Heart left ventricle (tissue), 16 donors: ENCODE measurements at places on chromosomes 6 and 20. TPM values are rescaled to one million over a fixed set of nuclear protein-coding genes. Genes with fewer than 3 reads are reported as not detected.

SLC22A2 gene
- total RNA-seq: not detected

CST1 gene
- not detected for total RNA-seq

DNA sequence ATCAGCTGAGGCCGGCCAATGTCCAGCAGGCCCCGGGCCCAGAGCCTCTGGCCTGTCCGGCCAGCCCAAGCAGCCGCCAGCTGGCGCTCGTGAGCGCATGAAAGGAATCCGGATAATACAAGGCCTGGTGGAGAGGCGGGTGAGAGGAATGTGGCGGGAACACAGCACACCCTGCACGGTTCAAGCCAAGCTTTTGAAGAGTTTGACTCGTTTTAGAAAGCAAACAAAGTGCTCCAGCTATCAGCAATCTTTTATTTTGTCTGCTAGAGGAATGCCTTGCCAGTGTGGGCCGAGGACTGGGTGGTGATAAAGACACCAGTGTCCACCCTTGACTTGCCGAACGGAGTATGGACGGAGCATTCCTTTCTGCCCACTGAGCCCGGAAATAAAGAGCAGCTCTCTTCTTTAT is 9.3 kb upstream of the NEDD9 start:
- H3K27me3 ChIP-seq: no peaks in the 10 kb centered on the region
- DNase-seq: peak; percentile 63
- H3K4me3 ChIP-seq: no peak overlapping the region
- H3K36me3 ChIP-seq: no peaks in the 10 kb centered on the region
- no peaks in the 10 kb centered on the region for H3K4me1 ChIP-seq

- H3K36me3 ChIP-seq: peaks cover 73% of the 10 kb centered on the region
- no peaks in the 10 kb centered on the region for H3K27me3 ChIP-seq
- no peak overlapping the region for H3K4me3 ChIP-seq
- H3K27ac ChIP-seq: no peak overlapping the region
- no peaks in the 10 kb centered on the region for H3K4me1 ChIP-seq
Measured at GRCh38 chr6:34867484-34867883, 20.4 kb downstream of the TAF11 start.

DNA sequence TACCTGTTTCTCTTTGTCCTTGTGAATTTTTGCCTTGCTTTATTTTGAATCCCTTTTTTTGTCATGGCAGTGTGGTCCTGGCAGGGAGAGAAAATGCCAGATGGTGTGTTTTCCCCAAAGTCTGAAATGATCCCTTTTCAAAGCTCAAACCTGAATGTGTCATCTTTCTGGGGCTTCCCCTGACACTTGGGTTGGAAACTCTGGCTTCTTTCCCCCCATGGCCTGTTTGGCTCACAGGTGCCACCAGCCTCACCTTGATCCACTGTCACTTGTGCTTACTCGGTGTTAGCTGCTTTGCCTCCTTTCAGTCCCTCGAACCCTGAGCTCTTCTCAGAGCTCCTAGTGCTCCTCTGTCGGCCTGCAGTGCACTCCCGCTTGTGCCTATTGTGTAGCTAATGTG is 22.3 kb downstream of the MYBL2 start:
- no peak for DNase-seq
- H3K27me3 ChIP-seq: no peaks in the 10 kb centered on the region

DNA sequence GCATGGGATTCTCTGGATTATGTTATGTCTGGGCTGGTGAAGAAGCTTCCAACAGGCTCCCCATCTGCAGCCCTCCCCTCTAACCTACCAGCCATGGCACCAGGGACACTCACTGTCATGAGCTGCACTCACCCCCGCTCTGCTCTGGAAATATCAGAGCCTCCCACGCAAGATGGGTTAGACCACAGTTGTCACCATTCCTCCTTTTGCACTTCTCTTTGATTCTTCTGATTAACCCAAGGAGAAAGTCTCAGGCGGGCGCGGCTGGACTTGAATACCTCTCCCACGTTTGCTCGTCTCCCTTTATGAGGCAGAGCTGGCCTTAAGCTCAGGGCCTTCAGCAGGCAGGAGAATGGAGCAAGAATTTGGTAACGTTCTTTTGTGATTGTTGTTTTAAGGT is 128.1 kb downstream of the CEBPB start:
- no peak for DNase-seq
- no peak overlapping the region for H3K27ac ChIP-seq
- no peaks in the 10 kb centered on the region for H3K27me3 ChIP-seq
- H3K4me1 ChIP-seq: peaks cover 14% of the 10 kb centered on the region
- H3K36me3 ChIP-seq: no peaks in the 10 kb centered on the region
- no peak overlapping the region for H3K4me3 ChIP-seq

DNA sequence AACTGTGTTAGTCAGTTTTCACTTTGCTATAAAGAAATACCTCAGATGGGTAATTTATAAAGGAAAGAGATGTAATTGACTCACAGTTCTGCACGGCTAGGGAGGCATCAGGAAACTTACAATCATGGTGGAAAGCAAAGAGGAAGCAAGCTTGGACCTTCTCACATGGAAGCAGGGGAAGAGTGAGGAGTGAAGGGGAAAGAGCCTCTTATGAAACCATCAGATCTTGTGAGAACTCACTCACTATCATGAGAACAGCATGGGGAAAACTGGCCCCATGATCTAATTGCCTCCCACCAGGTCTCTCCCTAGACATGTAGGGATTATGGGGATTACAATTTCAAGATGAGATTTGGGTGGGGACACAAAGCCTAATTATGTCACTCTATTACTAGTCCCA is 41.3 kb upstream of the PLAGL1 start:
- H3K4me3 ChIP-seq: no peak overlapping the region
- no peak overlapping the region for H3K27ac ChIP-seq
- no peak for DNase-seq
- no peaks in the 10 kb centered on the region for H3K27me3 ChIP-seq

MYBL2 gene
- not detected for total RNA-seq

GRCh38 chr6:39144481-39145173 is 29.6 kb upstream of the SAYSD1 start:
- peaks cover 7% of the 10 kb centered on the region for H3K27me3 ChIP-seq
- H3K36me3 ChIP-seq: no peaks in the 10 kb centered on the region
- no peak overlapping the region for H3K27ac ChIP-seq
- no peak for DNase-seq
